ENCODE measurements at places on chromosomes 12 and 14. TPM values are rescaled to one million over a fixed set of nuclear protein-coding genes. Genes with fewer than 3 reads are reported as not detected.

C1QL4 gene
- not detected for total RNA-seq

ANKRD33 gene
- total RNA-seq, result not detected

STYK1 gene
- 0.93 TPM for total RNA-seq

TTC8 gene
- total RNA-seq, result 11.5 TPM

KSR2 gene
- total RNA-seq, result 1.4 TPM

EAPP gene
- total RNA-seq, result 26.9 TPM

ZNF10 gene
- total RNA-seq, result 8.2 TPM

DNA sequence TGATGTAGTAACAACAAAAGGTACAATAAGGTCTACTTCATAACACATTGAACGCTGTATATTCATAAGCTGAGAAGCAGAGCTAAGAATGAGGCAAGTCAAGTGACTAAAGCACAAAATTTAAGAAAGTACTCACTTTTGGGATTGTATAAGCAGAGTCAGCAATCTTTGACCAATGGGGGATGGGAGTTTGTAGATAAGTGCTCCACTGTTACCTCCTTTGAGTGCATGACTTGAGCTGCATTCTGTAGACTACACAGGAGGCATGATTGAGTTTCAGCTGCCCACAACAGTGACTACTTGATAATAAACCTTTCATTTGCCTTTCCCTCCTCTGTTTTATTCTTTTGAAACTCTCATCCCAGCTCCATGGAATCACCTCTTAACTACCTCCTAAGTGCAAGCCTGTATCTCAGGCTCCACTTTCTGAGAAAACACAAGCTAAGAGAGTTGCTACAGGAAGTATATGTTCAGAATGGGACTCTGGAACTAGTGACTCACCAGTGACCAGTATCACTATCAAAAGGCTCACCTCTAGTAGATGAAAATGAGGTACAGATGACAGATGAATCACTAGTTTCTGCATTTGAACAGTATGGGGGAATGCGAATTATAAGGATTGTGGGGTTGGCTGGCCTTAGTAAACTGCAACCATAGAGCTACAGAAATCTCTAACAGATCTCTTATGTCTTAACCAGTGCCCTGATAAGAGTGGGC, 49.2 kb downstream of the SLC35F4 start:
- no peak overlapping the region for H3K27ac ChIP-seq
- no peak for DNase-seq
- no peak overlapping the region for H3K4me3 ChIP-seq
- H3K4me1 ChIP-seq, result no peaks in the 10 kb centered on the region
- no peaks in the 10 kb centered on the region for H3K36me3 ChIP-seq

DNA sequence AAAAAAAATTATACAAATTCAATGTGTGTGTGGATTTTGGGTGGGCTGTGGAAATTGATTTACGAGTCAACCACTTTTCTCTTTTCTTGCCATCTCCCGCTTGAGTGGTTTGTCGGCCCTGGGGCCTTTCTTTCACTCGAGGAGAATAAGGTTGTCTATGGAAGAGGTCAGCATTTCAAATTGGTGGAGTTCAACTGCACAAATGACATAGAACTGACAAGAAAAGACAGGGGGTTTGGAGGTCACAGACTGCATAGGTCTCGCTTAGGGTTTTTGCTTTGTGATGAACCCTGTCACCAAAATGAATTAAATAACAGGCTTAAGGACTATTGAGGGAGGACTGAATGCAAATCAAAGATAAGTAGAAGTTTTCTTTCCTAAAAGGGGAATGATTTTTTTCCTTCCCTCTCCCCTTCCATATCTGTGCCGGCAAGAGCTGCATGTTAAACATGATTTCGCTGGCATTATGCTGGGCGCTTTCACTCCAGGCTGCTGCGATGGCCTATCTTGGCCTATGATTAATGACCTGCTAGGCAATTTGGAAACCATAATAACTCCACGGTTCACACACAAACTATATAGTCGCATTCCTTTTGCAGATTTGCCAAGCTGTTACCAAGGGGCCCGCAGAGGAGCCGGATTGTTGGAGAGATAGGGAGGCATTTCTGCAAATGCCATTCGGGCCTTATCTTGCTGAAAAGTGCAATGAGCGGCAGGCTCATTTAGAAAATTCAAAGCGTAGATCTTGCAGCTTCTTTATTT, 20.7 kb downstream of the ASCL1 start:
- H3K27me3 ChIP-seq, result no peaks in the 10 kb centered on the region
- H3K27ac ChIP-seq, result no peak overlapping the region
- no peaks in the 10 kb centered on the region for H3K36me3 ChIP-seq
- no peak overlapping the region for H3K4me3 ChIP-seq

GRCh38 chr14:58280954-58281787, 17.2 kb upstream of the ARID4A start:
- no peak for DNase-seq
- no peak overlapping the region for H3K4me3 ChIP-seq
- H3K27ac ChIP-seq, result peak overlapping the region; percentile 77
- H3K4me1 ChIP-seq, result peaks cover 47% of the 10 kb centered on the region
- peaks cover 64% of the 10 kb centered on the region for H3K36me3 ChIP-seq
- H3K27me3 ChIP-seq, result no peaks in the 10 kb centered on the region

- H3K4me1 ChIP-seq, result no peaks in the 10 kb centered on the region
- no peaks in the 10 kb centered on the region for H3K27me3 ChIP-seq
- DNase-seq, result no peak
- no peaks in the 10 kb centered on the region for H3K36me3 ChIP-seq
- no peak overlapping the region for H3K4me3 ChIP-seq
Measured at GRCh38 chr12:90280564-90281058, 572.0 kb upstream of the ATP2B1 start.

DNA sequence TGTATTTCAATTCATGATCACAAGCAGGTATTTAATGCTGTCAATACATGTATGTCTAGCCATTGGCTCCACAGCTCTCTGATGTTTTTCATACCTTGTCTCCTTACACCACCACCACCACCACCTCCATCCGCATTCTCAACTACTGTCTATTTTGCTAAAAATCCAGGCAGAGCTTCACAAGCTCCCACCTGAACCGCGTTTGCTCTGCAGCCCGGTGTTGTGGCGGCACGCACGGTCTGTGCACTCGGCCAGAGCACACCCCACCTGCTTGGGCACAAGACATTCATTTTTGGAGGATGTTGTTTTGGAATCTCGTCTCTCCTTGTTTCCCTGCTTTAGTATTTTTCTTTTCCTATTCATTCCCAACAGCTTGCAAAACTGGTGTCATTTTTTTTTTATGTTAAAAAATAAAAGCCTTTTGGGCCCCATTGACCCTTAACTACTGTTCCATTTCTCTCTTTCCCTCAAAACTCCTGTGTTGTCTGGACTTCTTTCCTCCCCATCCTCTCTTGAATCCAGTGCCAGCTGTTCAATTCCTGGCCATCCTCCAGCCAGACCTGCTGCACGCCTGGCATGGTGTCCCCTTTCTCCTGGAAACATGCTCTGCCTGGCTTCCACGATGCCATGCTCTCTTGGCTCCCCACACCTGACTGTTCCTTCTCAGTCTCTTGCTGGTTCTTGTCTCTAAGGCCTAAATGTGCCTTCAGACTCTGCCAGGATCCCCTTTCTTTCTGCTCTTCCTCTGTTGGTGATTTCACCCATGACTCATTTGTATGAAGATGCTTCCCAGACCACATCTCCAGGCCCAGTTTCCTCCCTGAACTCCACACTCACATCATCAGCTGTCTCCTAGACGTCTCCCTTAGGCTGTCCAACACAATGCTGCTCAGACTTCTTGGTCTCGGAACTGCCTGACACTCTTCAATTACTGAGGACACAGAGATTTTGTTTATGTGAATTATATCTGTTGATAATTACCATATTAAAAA, 37.9 kb downstream of the PIWIL1 start:
- no peaks in the 10 kb centered on the region for H3K4me1 ChIP-seq
- H3K4me3 ChIP-seq, result no peak overlapping the region
- H3K27me3 ChIP-seq, result peaks cover 41% of the 10 kb centered on the region
- no peak for DNase-seq
- no peaks in the 10 kb centered on the region for H3K36me3 ChIP-seq

- H3K4me1 ChIP-seq, result peaks cover 6% of the 10 kb centered on the region
- no peak for DNase-seq
- no peak overlapping the region for H3K4me3 ChIP-seq
- H3K36me3 ChIP-seq, result no peaks in the 10 kb centered on the region
- H3K27ac ChIP-seq, result no peak overlapping the region
- H3K27me3 ChIP-seq, result no peaks in the 10 kb centered on the region
Measured at GRCh38 chr12:3043406-3043805, 33.8 kb upstream of the TSPAN9 start.

DNA sequence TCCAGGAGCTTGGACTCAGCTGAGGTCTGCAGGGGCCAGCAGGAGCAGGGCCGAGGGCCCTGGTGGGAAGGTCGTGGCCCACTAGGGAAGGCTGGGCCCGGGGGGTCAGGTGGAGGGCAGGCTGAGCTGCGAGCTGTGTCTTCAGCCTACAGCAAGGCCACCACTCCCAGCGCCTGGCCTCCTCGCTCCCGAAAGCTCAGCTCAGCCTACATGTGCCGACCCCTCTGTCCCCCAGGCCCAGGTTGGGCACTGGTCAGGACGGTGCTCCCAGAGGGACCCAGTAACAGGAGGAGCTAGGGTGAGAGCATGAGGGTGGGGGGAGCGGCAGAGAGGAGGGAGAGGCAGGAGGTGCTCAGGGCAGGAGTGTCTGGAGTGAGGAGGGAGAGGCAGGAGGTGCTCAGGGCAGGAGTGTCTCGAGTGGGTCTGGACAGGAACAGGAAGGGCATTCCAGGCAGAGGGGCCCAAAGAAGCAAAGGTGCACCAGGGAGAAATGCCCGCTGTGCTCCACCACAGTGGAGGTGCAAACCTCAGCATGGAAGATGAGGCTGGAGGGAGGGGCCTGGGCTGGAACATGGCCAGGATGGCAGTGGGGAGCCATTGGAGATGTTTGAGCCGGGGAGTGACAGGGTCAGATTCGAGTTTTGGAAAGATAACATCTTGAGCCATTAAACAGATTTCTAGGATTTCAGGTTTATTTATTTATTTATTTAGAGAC, 29.1 kb upstream of the GPR132 start:
- peaks cover 34% of the 10 kb centered on the region for H3K4me1 ChIP-seq
- H3K27ac ChIP-seq, result peak overlapping the region; percentile 87
- peak; percentile 67 for DNase-seq
- no peaks in the 10 kb centered on the region for H3K27me3 ChIP-seq
- H3K4me3 ChIP-seq, result peak overlapping the region; percentile 72
- H3K36me3 ChIP-seq, result no peaks in the 10 kb centered on the region

DNA sequence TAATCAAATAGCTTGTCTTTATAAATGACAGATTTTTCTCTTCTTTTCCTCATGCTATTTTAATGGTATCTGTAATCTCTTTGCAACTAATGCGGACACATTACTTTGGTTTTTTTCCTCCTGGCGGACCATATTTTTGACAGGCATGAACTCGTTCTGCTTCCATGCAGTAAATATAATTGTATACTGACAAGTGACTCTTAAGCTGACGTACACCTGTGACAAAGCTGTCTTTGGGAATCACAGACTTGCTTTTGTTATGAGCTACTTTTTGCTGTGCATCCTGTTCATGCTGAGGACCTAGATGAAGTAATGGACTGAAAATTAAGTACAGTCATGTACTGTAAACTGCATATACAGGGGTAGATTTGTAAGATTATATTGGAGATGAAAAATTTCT, 434.3 kb upstream of the TMTC1 start:
- H3K27ac ChIP-seq, result no peak overlapping the region
- H3K36me3 ChIP-seq, result no peaks in the 10 kb centered on the region
- DNase-seq, result no peak

- H3K27me3 ChIP-seq, result no peaks in the 10 kb centered on the region
- H3K4me1 ChIP-seq, result peaks cover 23% of the 10 kb centered on the region
- H3K4me3 ChIP-seq, result no peak overlapping the region
Measured at GRCh38 chr14:99758121-99758821, 34.9 kb upstream of the EML1 start.

GRCh38 chr12:66633676-66634075, 45.2 kb downstream of the GRIP1 start:
- no peak for DNase-seq
- no peak overlapping the region for H3K27ac ChIP-seq
- H3K4me3 ChIP-seq, result no peak overlapping the region

- H3K27ac ChIP-seq, result no peak overlapping the region
- H3K27me3 ChIP-seq, result peaks cover 26% of the 10 kb centered on the region
- H3K4me1 ChIP-seq, result no peaks in the 10 kb centered on the region
Measured at GRCh38 chr14:106038263-106038662, 511.9 kb downstream of the TMEM121 start.

GRCh38 chr12:81332054-81332453, 254.2 kb downstream of the ACSS3 start:
- H3K27me3 ChIP-seq, result no peaks in the 10 kb centered on the region
- H3K36me3 ChIP-seq, result no peaks in the 10 kb centered on the region
- H3K4me3 ChIP-seq, result no peak overlapping the region
- no peak overlapping the region for H3K27ac ChIP-seq

Measured in upper lobe of right lung (tissue), 1 donor.